ENCODE measurements at places on chromosomes 7 and 10.

GRCh38 chr10:23405540-23405939, 33.3 kb upstream of the OTUD1 start:
- no peak for DNase-seq

- no peak for DNase-seq
These were observed 569.3 kb upstream of the IGFBP3 start for GRCh38 chr7:46490406-46490805.

DNA sequence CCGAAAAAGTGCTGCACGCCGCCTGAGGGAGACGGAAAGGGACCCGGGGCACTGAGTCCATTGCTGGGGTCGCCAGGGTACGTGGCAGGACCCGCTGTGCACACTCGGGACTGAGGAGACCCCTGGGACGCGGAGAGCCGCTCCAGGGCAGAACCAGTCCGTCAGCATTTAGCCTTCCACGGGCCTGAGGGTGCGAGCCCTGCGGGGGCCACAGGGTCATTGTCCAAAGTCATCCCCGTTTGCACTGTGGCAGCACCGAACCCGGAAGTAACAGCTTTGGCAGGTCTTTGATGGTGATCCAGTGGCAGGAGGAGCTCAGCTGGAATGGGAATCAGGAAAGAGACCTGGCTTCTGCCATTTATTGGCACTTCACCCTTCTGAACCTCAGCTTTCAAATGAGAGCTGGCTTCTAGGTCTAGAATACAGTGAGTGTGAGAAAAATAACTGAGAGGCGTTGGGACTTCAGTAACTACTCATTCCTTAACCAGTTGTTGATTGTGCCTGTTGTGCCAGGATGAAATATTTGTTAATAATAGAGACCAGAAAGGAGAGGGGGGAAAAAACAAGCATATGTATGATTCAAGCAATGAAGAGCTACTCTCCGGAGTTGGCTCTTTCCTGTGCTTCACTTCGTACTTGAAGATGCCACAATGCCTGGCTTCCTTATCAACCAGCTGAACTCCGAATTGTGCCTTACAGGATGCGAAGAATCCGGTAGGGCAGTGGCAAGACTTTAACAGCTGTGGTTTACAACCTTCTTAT, 811 bp upstream of the ARHGAP12 start:
- peak; percentile 29 for DNase-seq

GRCh38 chr10:43461950-43462349, 25.0 kb downstream of the ZNF487 start:
- DNase-seq: peak; percentile 75

DNA sequence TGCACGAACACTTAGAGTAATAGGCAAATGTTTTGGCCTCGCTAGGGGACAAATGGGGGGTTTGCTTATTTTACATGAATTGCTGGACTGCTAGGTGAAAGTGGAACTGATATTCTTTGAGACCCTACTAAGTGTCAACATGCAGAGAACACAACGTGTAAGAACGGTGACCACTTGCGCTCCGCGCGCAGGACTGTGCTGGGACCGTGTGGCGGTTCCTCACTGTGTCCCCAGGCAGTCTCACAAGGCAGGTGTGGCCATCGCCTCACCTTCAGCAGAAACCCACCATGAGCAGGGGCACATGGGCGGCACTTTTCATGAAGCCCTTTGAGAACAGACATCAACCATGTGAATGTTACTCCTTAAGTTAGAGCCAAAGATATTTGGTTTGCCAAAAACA, 27.2 kb downstream of the PTPRN2 start:
- DNase-seq: no peak
